NAMALWA (cell line): ENCODE measurements at places on chromosomes 12 and 14.

- no peak for DNase-seq
Measured at GRCh38 chr14:33938131-33938949, 12.5 kb downstream of the EGLN3 start.

DNA sequence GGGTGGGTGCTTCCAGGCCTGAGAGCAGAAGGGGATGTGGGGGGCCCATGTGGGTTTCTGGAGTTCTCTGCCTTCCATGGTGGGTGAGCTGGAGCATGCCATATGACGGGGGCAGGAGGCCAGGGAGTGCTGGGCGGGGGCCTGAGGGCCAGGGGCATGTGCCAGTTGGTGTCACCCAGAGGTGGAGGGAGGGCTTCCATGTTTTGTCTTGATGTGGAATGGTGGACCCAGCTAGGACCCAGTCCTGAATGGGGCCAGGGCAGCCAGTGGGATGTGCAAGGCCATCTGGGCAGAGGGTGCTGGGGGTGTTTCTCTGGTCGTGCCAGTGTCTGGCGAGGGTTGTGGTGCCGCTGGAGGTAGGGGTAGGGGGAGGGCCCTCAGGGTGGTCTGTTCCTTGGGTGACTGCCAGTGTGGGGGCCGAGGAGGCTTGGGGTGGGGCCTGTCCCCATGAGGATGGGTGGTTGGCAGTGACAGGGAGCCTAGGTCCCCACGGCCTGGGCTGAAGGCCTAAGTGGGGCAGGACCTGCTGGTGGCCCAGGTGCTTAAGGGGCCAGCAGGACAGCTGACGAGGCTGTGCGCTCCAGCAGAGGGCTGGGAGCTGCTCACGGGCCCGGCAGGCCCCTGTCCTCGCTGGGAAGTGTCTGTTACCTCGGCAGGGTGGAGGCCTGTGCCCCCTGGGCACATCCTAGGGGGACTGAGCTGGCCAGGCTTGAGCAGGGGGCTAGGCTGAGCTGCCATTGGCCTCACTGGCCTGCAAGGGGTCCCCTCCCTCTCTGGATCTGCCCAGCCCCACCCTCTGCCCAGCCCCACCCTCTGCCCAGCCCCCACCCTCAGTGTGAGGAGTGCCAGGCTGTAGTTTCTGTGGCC is 26.8 kb downstream of the CEP170B start:
- peak; percentile 9 for DNase-seq

- DNase-seq: peak; percentile 61
Measured at GRCh38 chr14:29016050-29016900, 249.7 kb downstream of the FOXG1 start.

GRCh38 chr14:32978691-32979255 is 40.1 kb downstream of the NPAS3 start:
- DNase-seq: no peak

DNA sequence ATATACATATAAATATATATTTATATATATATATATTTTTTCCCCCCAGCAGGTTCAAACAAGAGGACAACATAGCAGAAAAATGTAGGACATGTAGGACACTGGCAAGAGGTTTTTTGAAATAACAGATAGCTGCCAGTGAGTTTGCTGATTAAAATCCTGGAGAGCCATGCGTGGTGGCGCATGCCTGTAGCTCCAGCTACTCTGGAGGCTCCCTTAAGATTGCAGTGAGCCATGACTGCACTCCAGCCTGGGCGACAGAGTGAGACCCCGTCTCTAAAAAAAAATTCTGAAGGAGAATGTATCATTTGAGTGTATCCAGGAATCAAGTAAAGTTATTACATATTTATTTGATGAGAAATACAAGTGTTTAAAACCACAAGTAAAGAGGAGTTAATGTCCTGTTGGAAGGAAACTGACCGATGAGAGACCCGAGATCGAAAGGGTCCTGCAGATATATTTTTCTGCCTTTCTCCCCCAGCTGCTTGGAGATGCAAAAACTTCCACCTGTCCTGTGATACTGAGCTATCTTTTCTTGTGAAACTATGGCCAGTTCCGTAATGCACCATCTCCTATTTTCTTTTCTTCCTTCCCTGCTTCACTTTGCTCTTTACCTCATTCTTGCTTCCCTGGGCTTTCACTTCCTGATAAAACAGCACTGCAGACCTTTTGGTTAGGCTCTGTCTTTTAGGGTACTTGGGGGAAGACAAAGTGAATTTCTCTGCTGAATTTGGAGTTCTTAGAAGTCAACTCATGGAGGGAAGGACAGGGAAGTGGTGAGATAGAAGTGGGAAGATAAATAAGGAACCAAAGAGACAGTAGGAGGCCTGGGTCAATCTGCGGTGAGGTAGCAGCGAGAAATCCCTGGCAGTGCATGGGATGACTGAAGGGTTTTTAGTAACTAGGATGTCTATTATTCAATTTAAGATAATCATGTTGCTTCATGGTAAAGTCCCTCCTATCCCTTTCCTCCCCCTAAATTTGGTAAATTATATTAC is 41.2 kb upstream of the SLC2A13 start:
- no peak for DNase-seq

DNA sequence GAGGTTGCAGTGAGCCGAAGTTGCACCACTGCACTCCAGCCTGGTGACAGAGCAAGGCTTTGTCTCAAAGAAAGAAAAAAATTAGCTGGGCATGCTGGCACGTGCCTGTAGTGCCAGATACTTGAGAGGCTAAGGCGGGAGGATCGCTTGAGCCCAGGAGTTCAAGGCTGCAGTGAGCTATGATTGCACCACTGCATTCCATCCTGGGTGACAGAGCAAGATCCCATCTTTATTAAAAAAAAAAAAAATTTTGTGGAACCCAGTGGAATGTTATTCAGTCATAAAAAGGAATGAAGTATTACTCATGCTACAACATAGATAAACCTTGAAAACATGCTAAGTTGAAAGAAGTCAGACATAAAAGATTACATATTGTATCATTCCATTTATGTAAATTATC is 8.3 kb upstream of the ERBB3 start:
- DNase-seq: no peak
